NCI-H524 treated with DMSO at 0.1 percent for 48 hours (cell line): ENCODE measurements at places on chromosomes 6 and 20.

DNA sequence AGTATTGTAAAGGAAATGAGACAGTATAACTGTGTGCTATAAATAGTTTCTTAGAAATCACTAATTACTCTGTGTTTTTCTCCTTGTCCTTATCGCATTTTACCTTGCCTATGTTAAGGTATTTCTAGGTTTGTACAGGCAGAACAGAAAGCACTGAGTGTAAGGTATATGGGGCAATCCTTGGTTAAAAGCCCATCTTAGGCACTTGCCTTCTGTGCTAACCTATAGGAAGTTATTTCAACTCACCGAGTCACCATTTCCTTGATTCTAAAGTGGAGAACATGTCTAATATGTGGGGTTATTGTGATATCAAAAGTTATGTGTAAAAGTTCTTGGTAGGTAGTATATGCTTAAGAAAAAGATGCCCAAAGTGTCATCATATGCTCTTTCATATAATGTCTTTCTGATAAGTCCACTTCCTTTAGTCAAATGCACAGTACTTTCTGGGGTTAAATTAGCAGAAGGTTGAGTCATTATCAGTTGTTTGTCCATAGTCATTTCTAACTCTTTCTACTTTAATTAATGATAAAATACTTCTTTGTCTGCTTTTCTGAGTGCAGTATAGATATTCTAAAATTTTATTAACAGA is 276.4 kb downstream of the UTRN start:
- no peak for DNase-seq

DNA sequence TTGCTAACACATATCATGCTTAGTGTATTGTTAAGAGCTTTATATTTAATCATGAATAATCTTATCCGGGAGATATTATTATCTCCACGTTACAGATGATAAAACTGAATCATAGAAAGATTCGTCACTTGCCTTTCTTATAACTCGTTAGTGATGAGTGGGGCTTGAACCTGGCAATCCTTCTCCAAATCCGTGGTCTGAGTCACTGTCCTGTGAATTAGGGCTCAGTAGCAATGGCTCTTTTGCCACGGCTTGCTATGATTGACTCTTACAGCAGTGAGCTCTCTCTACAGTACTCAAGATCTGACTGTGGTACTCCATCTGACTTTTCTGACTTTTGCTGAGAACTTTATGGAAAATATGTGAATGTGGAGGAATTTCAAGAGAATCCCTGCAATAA is 246.9 kb downstream of the PACRG start:
- no peak for DNase-seq

DNA sequence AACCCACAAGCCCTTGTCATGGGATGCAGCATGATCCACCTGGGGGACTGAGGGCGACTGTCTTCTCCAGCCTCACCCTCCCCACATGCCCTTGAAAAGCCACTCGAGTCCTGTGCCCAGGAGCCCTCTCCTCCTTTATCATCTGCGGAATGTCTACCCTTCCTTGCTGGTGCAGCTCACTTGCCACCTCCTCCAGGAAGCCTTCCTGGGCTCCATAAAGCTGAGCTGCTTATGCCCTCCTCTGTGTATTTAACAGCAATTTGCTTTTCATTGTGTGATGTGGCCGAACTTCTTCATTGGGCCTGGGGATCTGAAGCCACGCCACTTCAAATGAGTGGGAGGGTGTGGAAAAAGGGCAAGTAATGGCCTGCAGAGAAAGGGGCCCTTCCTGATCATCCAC is 17.8 kb upstream of the RBPJL start:
- no peak for DNase-seq

GRCh38 chr6:123000244-123000770 is 4.3 kb downstream of the CLVS2 start:
- no peak for DNase-seq

- no peak for DNase-seq
Observed at GRCh38 chr6:42556462-42556861, 7.4 kb upstream of the UBR2 start.

DNA sequence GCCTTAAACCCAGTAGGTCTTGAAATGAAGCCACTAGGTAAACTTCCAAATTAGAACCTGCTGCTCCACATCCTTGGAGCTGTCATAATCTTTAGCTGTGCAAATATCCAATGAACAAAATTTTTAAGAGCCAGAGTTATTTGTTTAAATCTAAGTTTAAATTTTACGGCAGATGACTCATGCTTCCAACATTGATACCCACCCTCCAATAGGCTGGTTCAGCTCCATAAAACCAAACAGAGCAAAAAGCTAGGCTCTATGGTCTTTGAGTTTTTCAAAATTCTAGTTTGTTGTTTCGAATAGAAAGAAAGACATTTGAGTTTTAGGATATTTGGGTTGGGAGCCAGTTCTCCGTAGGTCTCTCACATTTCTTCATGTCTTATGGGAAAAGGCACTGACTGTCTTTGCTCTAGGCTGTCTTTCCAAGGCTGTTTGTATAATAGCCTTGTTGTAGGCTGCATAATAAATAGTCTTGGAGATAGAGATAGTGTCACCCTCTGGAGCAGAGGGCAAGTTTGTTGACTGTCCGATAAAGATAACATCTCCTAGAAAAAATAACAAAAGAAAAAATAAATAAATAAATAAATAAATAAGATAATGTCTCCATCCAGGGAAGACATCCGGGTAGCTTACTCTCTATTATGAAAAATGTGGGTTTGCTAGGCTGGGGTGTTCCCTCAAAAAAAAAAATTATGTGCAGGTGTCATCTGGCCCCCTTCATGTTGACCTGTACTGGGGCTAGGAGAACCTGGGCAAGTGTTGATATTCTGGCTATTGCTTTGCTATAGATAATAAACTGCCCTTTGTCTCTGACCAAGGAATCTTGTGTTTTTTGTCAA is 36.5 kb downstream of the SLC2A12 start:
- no peak for DNase-seq

GRCh38 chr6:113351173-113351834 is 505.8 kb upstream of the MARCKS start:
- DNase-seq = no peak

DNA sequence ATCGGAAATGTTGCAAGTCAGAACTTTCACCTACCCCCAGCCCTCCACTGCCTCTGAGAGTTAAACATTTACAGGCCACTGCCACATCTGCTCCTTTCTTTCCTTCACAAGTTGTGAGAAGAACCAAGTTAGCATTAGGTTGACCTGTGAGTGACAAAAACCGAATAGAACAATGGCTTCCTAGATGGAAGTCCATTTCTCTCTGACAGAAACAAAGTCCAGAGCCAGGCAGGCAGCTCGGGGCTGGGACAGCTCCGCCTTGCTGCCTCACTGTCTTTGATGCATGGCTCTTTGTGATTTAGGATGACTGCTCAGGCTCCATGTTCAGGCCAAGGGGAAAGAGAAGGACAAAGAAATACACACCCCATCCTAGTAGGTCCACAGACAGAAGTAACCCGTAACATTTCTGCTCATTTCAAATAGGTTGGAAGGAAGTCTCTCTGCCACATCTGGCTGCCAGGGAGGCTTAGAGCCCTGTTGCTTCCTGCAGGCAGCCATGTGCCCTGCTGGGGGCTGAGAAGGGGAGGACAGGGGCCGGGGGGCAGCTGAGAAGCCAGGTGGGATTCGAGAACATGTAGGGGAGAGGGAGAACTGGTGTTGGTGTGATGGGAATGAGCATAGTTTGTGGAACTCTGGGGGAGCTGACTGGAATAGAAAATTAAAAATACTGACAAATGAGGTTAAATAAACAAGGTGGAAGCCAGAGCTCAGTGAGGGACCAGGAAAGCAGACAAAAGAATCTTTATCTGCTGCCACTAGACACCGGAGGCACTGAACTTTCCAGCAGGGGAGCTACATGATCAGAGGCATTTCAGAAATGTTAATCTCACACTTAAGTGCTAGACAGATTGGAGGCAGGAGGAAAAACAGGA is 19.5 kb upstream of the IER3 start:
- peak; percentile 65 for DNase-seq

GRCh38 chr20:24701668-24702067 is 232.2 kb downstream of the SYNDIG1 start:
- peak; percentile 60 for DNase-seq

GRCh38 chr6:165877773-165878172 is 214.7 kb upstream of the PDE10A start:
- no peak for DNase-seq

DNA sequence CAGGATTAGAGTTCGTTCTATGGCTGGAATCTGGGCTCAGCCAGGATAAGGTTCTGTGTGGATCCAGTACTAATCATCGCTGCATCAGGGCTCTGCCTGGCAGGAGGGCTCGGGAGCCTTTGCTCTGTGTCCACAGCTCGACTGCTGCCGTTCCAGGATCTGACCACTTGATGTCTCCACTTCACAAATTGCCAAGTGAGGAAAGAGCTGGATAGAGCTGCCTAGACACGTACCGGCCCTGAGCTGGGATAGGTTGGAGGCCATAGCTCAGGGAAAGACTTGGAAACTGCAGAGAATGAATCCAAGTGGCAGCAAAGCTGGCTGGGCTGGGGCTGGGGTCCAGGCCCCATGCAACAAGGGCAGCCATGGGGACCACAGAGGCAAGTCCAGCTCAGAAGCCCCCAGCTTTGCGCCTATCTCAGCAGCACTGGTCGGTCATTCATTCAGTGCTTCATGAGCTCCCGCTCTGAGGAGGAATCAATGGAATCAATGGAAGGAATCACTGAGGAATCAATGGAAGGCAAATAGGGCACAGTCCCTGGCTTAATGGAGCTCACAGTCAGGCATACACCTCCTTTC is 38.0 kb upstream of the TOP1 start:
- peak; percentile 55 for DNase-seq

DNA sequence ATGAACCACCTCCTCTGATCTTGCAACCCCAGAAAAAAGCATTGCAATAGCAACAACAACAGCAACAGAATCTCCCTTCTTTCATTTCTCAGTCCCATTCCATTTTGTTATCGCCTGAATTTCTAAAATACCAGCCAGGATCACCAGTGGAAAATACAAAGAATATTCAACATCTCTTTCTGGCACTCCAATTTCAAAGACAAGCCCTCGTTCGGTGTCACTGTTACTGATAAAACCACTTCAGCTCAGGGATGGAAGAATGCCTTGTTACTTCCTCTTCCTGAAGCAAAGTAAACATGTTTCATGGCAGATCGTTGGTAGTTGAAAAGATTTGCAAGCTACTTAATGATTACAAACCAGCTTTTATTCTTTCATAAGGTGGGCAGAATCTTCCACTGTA is 94.0 kb upstream of the SPTLC3 start:
- DNase-seq = no peak

DNA sequence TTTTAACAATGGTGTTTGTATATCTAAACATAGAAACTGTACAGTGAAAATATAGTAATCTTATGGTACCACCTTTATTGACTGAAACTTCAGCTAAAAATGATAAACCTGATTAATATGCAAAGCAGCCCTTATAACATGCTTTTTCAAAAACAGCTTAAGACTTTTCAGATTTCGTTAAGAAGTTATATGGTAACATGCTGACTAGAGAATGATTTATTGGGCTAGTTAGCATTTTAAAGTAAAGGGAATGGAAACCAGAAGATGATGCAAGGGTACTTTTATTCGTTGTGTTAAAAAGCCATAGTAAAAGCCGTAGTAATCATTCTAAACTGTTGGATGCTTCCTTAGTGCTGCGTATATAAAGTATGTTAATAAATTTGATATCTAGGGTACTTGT is 50.5 kb downstream of the CBFA2T2 start:
- DNase-seq = no peak

DNA sequence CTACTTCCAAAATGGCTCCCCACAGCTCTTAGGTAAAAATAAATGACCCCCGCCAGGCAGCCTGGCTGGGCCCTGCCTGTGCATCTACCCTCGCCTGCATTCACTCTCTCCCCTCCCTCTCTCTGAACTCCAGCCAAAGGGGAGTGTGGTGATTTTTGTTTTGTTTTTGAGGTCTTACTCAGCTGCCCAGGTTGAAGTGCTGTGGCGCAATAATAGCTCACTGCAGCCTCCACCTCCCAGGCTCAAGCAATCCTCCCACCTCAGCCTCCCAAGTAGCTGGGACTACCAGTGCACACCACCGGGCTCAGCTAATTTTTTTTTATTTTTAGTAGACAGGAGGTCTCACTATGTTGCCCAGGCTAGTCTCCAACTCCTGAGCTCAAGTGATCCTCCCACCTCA is 15.8 kb downstream of the NFATC2 start:
- no peak for DNase-seq

GRCh38 chr20:12570371-12570770 is 438.4 kb upstream of the SPTLC3 start:
- peak; percentile 50 for DNase-seq

GRCh38 chr6:134317471-134318131 is at the start of gene SGK1:
SGK1 (minus strand) TSS chr6:134318112; CDS start chr6:134317460, 652 bp downstream.
- DNase-seq = peak; percentile 8

DNA sequence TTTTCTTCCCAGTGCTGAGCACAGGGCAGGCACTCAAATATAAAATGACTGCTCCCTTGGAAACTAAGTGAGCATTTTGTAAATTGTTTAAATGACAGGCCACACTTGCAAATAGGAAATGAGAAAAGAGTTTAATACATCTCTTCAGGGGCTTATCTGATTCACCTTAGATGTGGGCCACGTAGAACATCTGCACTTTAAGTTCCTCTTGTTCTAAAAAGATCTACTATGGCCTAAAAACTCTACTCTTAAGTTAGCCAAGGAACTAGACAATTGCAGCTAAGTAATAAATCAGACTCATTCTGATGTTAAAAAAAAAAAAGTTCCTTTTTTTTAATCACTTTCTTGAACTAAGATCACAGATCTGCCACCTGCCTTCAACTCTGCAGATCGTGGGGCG is 126.3 kb downstream of the KIF16B start:
- no peak for DNase-seq

DNA sequence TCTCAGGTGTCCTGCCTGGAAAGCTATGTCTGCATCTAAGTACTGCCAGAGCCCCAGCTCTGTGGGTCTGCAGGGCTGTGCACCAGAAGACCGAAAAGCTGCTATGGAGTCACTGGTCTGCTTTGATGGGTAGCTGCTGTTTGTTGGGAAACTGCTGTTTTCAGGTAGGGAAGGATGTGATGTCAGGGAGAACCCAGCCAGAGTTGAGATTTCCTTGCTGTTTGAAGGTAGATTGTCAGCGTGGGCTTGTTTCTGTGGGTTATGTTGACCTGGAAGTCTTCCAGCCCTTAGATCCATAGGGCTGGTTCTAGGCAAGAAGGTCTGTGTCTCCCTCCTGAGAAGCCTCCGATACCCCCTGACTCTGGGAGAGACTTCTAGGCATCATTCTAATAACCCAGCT is 12.2 kb upstream of the SHLD1 start:
- no peak for DNase-seq

DNA sequence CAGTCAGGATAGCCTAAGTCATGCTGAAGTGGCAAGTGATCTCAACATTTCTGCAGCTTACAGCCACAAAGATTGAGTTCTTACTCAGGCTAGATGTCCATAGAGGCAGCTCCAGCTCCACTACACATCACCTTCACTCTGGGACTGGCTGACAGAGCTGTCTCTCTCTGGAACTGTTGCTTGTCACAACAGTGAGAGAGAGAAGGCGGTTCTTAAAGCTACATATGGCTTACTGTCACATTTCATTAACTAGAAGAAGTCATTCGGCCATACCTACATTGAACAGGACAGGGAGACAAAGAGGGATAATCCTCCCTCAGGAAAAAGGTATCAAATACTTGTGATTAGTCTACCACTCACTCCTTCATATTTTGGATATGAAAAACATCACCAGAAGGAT is 914.9 kb upstream of the FLRT3 start:
- DNase-seq = no peak

GRCh38 chr20:25243416-25243979 is 4.4 kb upstream of the PYGB start:
- no peak for DNase-seq
